ENCODE measurements at places on chromosomes 7 and 10.

DNA sequence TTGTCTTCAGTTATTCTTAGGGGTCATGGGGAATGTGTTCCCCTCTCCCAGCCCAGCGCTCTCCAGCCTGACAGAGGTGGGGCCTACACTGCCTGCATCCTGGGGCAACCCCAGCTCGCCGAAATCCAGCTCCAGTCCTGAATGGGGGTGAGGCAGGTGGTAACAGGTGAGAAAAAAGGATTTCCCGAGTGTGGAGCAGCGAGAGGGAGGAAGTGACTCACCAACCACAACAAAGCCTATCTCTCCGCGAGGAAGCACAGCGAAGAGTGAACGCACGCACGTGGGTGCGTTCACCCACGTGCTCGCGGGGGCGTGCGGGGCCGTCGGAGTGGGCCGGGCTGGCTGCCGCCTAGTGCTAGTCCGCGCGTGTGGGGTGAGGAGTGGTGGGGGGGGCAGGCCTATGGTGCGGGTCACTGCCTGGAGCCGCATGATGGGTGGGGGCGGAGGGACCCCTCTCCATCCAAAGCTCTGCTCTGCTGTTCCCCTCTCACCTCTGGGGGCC, 855 bp upstream of the PALD1 start:
- DNase-seq, result no peak

GRCh38 chr7:80967917-80968297, 49.1 kb upstream of the SEMA3C start:
- peak; percentile 33 for DNase-seq

DNA sequence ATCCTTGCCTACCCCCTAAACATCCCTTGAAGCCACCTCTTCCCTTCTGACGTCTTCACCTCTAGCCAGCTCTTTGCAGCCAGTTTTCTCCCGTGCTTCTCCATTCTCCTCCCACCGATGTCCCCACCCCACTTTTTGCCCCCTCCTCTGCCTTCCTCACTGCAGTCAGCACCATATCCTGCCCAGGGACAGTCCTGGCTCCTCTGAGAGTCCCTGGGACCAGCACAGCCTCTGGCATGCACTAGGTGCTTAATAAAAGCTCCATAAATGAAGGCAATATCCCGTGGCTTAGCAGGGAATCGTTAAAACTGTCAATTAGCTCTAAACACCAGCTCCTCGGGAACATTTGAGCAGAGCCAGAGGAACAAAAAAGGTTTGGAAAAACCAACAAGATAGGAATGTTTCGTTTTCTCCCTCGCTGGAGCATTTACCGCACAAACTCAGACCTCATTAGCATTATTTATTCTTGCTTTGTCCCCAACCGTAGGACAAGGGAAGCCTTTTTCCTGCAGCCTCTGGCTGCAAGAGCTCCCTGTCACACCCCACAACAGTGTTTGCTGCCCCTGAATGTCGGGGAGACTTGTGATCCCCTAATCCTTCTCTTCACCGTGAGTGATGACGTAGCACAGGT, 16.1 kb downstream of the MYL10 start:
- no peak for DNase-seq

DNA sequence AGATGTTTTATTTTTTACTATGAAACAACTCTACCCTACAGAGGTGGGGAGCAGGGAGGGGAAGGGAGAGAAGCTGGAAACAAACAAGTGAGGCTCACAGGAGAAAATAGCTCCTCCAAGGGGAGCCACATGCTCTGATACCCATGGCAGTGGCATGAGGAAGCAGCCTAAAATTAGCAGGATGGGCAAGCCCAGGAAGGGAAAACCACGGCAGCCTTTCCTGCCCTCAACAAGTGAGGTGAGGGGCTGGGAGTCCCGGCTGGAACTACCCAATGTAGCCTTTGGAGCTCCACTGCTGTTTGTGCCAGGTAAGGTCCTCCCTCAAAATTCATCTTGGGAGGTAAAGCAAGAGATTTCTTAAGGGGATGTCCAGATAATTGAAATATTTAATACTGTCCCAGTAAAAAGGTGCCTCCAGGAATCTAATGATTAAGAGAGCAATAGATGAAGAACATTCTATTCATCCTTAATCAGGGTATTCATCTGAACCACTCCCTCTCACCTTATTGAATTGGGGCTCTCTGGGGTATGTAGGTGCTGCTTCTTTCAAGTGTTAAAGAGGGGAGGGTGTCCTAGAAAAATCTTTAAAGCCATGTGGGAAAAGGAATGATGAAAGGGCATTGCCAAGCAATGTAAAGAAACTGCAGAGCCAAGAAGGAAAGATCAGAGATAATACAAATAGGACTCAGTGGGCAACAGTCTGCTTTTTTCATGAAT, 12.8 kb upstream of the HERC4 start:
- no peak for DNase-seq

DNA sequence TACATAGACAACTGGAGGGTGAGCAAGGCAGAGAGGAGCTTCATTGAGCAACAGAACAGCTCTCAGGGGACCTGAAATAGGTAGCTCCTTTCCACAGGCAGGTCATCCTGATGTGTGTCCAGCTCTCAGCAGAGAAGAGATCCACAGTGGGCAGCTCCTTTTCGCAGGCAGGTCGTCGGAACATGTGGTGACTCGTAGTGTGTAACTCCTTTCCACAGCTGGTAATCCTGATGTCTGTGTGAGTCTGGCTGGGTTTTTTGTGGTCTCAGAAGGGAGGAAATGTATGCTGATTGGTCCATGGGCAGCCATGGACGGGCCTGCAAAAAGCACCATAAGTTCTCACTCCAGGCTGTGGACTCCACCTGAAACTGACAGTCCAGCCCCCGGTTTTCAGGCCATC, 24.4 kb upstream of the TES start:
- DNase-seq, result no peak
